GM04503 (cell line): ENCODE measurements at places on chromosomes 6 and 20.

- DNase-seq: no peak
Measured at GRCh38 chr20:53652859-53653517, 59.3 kb upstream of the ZNF217 start.

DNA sequence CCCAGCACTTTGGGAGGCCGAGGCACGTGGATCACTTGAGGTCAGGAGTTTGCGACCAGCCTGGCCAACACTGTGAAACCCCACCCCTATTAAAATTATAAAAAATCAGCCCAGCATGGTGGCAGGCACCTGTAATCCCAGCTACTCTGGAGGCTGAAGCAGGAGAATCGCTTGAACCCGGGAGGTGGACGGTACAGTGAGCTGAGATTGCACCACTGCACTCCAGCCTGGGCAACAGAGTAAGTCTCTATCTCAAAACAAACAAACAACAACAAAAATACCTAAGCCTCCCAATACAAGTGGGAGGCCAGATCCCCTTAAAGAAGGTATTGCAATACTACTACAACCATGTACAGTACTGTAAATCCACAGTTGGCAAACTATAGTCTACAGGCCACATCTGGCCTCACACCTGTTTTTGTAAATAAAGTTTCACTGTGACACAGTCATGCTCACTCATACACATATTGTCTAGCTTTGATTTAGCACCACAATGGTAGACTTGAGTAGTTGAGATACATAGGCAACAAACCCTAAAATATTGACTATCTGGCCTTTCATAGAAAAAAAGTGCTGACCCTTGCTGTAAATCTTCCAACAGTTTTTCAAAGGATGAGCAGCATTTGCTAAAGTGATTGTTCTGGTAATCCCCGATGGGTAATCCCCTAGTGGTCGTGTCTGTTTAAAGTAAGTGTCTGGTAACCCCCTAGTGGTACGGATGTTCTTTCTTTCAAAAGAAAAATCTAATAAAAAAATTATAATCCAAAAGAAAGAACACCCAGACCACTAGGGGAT lies 202.0 kb downstream of the RNGTT start:
- DNase-seq: no peak

DNA sequence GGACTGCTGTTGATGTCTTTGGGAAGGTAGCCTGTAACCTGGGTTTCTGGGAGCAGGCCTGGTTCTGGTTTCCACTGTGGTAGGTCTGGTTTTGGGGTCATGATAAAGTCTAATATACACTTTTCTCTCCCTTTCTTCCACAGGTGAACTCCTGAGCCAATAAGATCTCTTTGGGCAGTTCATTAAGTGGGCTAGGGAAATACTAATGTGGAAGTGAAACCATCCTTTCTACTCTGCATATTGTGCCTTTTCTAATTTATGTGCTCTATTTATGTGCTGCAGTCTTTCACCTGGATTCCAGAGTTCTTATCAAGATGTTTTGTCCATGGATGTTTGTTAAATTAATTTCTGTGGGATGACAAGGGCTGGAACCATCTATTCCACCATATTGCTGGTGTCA lies 165.7 kb upstream of the PTPRK start:
- DNase-seq: no peak

- DNase-seq: no peak
Measured at GRCh38 chr20:8996817-8997512, 71.9 kb upstream of the PLCB4 start.
